ENCODE measurements at places on chromosomes 5 and 9.

DNA sequence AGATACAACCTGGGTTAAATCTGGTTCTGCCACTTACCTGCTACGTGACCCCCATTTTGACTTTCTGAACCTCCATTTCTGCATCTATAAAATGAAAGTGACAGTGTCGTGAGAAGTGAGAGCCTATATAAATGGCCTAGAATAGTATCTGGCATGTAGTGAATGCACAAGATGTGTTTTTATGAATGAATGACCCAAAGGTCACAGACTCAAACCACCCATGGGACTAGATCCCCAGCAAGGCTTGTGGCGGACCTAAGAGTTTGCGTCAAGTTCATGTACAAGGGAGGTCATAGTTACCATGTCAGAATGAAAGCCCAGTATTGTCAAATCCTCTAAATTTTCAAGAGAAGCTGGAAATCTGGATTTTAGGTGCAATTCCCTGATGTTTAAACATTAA lies 11.2 kb upstream of the SETD9 start:
- no peak for DNase-seq

- DNase-seq = no peak
These were observed at the start of gene LRRTM2 for GRCh38 chr5:138874771-138875551. TSS of gene LRRTM2 (minus strand) at chr5:138875335. CDS start at chr5:138874911, 424 bp downstream.

DNA sequence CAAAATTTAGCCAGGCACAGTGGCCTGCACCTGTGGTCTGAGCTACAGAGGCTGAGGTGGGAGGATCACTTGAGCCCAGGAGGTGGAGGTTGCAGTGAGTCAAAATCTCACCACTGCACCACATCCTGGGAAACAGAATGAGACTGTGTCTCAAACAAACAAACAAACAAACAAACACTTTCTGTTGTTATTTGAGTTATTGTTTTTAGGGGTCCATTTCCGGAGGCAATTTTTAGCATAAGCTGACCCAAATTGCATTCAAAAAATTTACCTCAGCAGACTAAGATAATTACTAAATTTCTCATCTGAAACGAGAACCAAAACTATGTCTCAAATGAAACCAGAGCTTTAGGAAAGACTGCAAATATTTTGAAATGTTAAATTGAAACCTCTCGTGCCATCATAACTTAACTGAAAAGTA lies 1485.1 kb downstream of the EFNA5 start:
- DNase-seq = no peak

- no peak for DNase-seq
These were observed 155.8 kb downstream of the FRMD3 start for GRCh38 chr9:83382421-83382820.

DNA sequence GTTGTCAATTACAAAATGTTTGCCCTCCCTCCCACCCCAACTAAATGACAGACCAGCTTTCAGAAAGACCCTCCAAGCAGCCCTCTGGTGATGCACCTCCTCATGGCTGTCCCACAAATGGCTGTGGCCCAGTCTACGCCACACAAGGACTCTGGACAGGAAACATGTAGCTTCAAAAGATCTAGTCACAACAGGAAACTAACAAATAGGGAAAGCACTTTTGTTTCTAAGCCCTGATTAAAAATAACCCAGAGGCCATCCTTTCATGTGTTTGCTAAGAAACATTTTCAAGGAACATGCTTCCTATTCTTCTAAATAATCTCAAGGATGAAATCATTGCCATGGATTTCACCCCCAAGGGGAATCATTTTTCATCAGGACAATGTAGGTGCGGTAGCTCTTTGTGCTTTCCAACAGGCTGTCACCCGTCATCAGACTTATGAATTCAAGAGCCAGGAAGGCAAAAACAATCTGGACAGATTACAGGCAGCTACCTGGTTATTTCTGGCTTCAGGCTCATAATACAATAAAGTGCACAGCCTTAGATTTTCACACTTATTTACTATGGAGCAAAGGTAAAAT lies 20.1 kb downstream of the PCSK1 start:
- DNase-seq = no peak

GRCh38 chr9:130946766-130947617 lies 7.9 kb upstream of the FIBCD1 start:
- DNase-seq = no peak

GRCh38 chr5:171801-172331 lies 19.4 kb upstream of the LRRC14B start:
- no peak for DNase-seq

DNA sequence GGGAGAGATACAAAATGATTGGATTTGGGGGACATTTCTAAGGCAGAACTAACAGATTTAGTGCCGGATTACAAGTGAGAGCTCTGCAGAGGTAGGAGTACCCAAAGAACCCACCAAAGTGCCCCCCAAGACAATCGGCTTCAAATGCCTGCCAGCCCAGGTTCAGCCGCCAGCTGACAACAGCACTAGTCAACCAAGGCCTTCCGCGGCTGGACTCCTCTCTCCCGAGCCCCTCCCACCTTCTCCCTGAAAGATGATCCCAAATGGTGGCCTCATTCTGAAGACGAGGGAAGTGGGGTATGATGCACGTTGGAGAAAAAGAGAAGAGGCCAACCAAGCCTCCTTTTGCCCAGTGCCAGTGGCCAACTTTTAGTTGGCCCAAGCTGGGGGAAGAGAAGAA lies 210.4 kb upstream of the SLC30A5 start:
- DNase-seq = no peak

DNA sequence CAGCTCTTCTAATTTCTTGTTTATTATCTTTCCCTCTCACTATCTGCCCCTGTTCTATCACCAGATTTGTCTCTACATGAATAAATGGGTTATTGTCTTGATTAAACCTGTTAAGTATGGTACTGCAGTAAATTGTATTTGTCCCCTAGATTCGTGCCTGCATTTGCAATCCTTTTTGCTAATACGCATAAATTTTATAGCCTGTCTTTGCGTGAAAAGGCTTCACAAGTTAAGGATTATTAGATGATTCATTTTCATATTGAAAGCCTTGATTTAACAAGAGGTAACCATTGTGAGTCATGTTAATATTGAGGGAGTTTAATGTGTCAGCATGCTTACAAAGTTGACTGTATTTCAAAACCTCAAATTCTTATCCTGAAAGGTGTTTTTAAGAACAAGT lies 204.6 kb downstream of the PCSK1 start:
- no peak for DNase-seq

- DNase-seq = no peak
These were observed 117.4 kb downstream of the GPR21 start for GRCh38 chr9:123150708-123151503.

- DNase-seq = no peak
These were observed 38.0 kb downstream of the C9orf50 start for GRCh38 chr9:129582855-129583254.

DNA sequence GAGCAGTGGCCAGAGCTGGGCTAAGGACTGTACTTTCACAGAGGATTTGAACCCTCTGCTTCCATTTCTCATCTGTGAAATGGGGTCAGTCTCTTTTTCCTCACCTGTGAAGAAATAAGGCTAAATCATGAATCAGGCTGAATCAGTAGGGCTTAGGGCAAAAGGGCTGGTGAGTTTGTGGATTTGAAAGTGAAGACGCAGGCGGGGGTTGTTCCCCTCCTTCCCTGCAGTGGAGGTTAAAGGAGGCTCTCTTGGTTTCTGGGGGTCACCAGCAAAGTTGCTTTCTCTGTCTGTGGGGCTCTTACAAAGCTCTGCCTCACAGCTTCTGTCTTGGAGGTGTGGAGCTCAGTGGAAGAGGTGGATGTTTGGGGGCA lies 17.6 kb upstream of the NDST1 start:
- no peak for DNase-seq

- no peak for DNase-seq
These were observed 72.3 kb upstream of the NIPAL4 start for GRCh38 chr5:157387683-157388093.

- DNase-seq = no peak
These were observed 92.1 kb upstream of the FBN2 start for GRCh38 chr5:128630121-128630520.

DNA sequence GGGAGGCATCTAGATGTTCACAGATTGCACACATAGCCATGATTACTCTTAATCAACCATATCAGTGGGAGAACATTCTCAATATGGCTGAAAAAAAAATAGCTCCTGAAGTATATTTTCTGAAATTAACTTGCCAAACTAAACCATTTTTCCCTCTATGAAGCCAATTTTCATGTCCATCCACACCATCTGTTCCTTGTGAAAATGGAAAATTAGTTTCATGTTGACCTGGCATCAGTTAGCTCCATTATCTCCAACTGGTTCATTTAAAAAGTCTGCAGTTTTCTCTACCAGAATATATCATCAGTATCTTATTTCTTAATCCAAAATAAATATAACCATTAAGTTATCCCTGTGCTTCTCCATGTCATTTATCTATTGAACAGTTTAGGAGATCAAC lies 138.8 kb upstream of the CDH10 start:
- DNase-seq = no peak

GRCh38 chr9:120924698-120925534 lies 1.7 kb downstream of the TRAF1 start:
- DNase-seq = no peak

DNA sequence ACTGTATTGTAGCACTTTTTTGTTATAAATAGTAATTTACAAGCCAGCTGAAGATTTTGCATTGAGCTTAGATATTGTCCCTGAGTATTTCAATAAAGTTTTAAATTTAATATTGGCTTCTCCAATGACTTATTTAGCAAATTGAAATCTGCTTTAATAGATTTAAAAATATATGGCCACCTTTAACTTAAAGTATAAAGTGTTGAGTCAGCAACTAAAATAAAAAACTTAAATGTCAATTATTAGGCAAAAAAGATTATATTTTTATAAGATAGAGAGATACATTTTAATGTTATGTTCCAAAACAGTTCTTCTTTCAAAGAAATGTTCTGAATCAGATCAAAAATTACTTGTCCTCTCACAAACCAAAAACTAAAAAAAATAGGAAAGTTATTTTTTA lies 60.7 kb downstream of the OSMR start:
- no peak for DNase-seq

DNA sequence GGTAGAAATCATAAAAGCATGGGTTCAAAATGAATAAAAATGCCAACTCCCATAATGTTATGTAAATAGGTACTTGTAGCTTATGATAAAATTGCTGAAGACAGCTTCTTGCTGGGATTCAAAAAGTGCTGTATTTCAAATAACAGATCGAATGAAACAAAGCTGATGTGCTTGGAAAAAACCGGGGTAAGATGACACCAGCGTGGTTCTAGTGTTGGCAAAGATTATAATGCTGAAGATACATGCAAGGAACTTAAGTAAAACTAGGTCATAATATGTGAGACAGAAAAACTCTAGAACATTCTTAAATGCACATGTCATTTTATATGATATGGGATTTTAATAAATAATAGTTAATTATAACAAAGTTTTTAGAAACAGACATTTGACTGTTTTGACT lies 44.4 kb upstream of the APC start:
- no peak for DNase-seq

GRCh38 chr9:15300218-15300617 lies 6.8 kb downstream of the TTC39B start:
- no peak for DNase-seq

GRCh38 chr9:715300-715699 lies 126.2 kb upstream of the DMRT1 start:
- DNase-seq = no peak

GRCh38 chr5:156414391-156414790 lies 87.4 kb downstream of the SGCD start:
- no peak for DNase-seq

GRCh38 chr5:139746691-139747582 lies 48.7 kb upstream of the PSD2 start:
- DNase-seq = no peak

- DNase-seq = no peak
These were observed 7.2 kb downstream of the SLC2A6 start for GRCh38 chr9:133471551-133472276.

DNA sequence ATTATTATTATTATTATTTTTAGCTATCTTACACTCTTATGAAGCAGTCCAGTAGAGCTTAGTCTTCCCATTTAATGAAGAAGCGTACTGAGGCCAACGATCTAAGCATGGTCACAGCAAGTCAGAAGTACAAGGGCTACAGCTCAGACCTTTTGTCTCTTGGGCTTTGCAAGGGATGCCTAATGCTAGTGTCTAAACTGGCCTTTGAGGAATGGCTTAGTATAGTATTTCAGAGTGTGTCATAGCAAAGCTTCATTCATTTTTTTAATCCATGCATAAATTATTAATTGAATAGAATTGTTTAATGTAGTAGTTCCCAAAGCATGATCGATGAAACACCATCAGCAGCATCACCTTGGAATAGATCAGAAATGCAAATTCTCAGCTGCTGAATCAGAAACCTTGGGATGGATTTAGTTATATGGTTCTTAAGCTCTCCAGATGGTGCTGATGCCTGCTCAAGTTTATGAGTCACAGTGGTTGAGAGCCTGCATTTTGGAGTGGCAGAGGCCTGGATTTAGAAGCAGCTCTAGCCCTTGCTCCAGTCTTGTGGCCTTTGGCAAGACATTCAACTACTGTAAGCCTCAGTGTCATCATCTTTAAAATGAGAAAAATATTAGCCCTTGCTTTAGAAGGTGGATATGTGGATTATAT lies 6.1 kb downstream of the IL12B start:
- no peak for DNase-seq

- no peak for DNase-seq
These were observed 63.6 kb downstream of the PPIC start for GRCh38 chr5:122972877-122973276.

- DNase-seq = no peak
These were observed 93.6 kb downstream of the CAMSAP1 start for GRCh38 chr9:135813671-135814290.

- DNase-seq = no peak
These were observed 459.0 kb upstream of the KLF4 start for GRCh38 chr9:107948601-107949000.

GRCh38 chr5:1164696-1165630 lies 36.4 kb upstream of the SLC6A19 start:
- no peak for DNase-seq

- DNase-seq = peak; percentile 95
These were observed 584.0 kb downstream of the ACTL7B start for GRCh38 chr9:108271646-108272348.

- no peak for DNase-seq
These were observed 580.8 kb downstream of the BNC2 start for GRCh38 chr9:16289639-16290038.

- DNase-seq = no peak
These were observed 85.7 kb downstream of the STK10 start for GRCh38 chr5:172102218-172102870.

- no peak for DNase-seq
These were observed 1935.3 kb upstream of the WWC1 start for GRCh38 chr5:166356096-166356495.

DNA sequence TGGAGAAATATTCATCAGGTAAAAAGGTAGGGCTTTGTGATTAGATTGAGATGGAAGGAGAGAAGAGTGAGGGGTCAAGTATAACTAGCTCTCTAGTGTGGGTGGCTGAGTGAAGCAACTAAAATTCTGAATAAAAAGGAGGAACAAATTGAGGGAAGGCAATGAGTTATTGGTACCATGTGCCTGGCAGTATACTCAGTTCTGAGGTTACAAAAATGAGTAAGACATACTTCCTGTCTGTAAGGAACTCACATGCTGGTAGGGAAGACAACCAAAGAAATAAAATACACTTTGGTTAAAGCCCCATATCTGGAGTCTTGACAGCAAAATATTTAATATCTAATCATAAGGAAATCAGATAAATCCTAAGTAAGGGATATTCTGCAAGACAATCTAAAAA lies 476.8 kb upstream of the C9orf72 start:
- DNase-seq = no peak

GRCh38 chr5:165538065-165538464 lies 2032.6 kb downstream of the MAT2B start:
- DNase-seq = no peak

- no peak for DNase-seq
These were observed 38.3 kb downstream of the BICD2 start for GRCh38 chr9:92726348-92726747.

- no peak for DNase-seq
These were observed 20.0 kb downstream of the JMY start for GRCh38 chr5:79255786-79256557.

Measured in NCI-H1436 treated with DMSO at 0.1 percent for 48 hours (cell line).